MCF 10A (cell line): ENCODE measurements at places on chromosomes 7 and 10. TPM values are rescaled to one million over a fixed set of nuclear protein-coding genes. Genes with fewer than 3 reads are reported as not detected.

SFTPD gene
- total RNA-seq: 0.23 TPM in 1 of 2 replicates, not detected in the other

CALY gene
- total RNA-seq: not detected in 2 replicates

NKX1-2 gene
- 0.10 and 0.35 TPM in 2 replicates for total RNA-seq

NAT16 gene
- total RNA-seq: not detected in 2 replicates

TEX36 gene
- not detected in 2 replicates for total RNA-seq
